ENCODE measurements at places on chromosomes 11 and 22.
A peak's percentile ranks its signal among the peaks of the same experiment; 100 is the strongest.

GRCh38 chr22:40603088-40603605 is 33.4 kb downstream of the MRTFA start:
- DNase-seq, result no peak

DNA sequence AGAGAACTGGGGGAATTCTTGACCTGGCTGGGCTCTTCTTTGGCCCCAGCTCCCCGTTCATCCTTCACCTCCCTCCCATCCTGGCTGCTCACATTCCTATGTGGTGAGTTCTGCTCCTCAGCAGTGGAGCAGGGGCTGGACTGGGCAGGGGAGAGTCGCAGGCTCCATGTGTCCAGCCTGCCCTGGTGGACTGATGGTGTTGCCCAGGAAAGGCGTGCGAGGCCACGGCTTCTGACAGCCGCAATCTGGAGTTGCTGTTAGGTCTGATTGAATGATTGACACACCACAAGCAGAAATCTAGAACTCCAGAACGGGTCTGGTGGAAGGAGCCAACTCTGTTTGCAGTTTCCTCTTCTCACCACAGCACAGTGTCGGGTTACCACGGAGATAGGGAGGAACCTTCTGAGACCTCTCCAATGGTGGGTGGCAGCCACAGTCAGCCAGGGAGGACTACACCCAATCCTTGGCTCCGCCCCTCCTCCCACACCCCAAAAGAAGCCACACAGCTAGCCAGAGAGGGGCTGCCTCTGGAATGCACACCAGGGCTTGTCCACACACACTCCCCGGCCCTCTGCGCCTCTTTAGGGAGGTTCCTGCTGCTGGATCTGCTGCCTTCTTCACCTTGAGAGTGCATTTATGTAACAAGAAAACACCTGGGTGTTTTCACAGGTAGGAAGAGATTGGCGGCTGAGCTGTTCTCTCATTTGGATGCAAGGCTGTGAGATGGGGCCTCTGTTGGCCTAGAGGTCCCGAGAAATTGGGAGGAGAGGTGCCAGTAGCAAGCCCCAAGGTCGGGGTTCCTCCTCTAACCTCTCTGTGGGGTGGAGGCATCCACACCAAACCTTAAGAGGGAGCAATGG is 56.4 kb upstream of the CD44 start:
- DNase-seq, result no peak

GRCh38 chr22:46628756-46629155 is 8.6 kb downstream of the GRAMD4 start:
- DNase-seq, result no peak

DNA sequence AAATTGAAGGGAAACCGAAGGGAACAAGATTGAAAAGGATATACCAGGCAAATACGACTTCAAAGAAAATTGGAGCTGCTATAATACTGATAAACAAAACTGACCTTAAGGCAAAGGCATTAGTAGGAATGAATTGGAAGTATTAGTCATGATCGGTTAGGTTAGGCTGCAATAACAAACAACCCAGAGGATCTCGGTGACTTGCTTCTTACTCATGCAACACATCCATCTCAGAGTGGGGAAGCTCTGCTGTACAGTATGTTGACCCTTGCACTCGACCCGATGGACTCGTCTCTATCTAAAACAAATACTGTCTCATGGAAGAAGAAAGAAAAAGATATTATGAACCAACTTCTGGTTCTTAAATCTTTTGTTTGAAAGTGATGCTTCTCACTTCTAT is 42.3 kb downstream of the SPATA19 start:
- DNase-seq, result no peak

DNA sequence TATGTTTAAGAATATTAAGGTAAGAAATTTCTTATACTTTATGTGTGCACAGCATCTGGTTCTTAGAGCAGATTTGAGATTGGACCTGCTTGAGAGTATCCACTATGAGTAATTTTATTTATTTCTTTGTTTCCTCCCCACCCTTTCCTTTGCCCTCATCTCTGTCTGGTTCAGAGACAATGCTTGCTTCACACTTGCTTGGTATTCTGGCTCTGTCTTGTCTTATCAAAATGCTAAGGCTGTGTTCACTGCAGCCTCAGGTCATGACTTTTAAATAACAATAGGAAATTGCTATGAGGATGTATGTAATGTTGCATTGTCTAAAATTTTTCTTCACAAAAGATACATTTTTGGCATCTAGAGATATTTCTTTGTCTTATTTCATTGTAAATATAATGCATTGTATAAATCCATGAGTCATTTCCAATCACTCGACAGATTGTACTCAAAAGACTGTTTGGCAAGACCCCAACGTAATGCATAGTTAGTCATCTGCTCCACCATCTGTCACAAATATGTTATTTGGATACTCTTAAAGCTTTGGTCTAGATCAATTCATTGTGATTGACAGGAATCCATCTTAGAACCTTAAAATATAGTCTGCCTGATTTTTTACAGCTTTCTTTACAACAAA is 395.7 kb downstream of the AASDHPPT start:
- no peak for DNase-seq

DNA sequence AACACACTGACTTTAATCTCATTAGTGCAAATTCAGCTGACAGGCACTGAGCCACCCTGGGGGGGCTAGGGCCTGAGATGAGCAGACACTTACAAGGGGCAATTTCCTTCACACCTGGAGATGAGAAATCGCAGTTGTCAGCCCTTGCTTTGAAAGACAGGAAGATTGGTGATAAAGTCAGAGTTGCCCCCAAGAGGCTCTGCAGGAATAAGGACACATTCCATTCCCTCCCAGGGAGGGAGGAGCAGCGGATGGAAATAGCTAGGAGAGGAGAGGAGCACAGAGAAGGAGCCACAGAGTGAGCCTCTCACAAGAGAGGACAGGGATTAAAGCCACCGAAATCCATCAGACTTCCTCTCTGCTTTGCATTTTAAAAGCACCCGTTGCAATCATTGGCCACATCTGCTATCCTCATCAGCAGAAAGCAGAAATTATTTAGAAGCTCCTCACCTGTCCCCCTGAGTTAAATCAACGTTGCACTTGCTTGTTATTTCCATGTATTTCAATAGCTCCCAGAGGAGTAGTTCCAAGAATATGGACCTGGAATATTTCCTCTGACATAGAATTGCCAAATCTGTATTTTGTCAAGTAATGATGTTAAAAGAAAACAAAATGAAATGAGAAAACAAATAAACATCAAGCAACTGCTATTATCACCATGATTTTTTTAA is 213.7 kb downstream of the BARX2 start:
- DNase-seq, result no peak

DNA sequence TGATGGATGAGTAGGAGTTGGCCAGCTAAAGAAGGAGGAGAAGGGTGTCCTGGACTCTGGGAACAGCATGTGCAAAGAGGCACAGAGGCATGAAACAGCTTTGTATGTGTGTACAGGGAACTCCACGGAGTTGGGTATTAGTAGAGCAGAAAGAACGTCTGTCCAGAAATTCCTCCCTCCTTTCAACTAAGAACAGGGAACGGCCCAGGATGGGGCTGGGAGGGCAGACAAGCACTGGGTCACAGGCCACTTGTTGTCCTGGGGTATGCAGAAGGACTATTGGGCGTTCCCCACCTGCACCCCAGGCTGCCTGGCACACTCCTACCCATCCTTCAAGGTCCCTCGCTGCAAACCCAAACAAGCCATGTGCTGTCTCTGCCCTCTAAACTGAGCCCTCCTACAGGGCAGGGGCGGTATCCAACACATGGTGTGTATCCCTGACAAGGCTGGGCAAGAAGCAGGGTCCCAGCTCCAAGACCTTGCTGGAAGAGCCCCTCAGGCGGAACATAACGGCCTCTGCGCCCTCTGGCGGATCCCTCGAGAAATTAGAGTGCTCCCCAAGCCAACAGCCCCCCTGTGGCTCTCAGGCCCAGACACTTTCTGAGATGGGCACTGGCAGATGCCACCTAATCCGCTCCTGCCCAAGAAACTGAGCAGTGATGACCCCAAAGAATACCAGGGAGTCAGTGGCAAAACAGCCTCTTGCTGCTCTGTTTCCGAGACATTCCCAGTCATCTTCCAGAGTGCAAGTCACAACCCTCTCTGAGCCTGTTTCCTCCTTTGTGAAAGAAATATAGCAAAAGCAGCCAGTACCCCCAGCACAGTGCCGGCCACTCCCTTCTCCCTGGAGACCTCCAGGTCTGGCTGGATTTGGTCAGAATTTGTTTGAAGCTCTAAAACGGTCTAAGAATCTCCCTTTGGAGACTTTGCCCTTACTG is 1.6 kb upstream of the ELFN2 start:
- peak; percentile 53 for DNase-seq

GRCh38 chr11:16347928-16348685 is 8.2 kb downstream of the SOX6 start:
- no peak for DNase-seq
